ENCODE measurements at places on chromosomes 13 and 19.

- no peak for DNase-seq
These were observed 5.0 kb downstream of the KLK4 start for GRCh38 chr19:50906217-50906616.

GRCh38 chr19:15508035-15508710, at the start of gene CYP4F22:
TSS of gene CYP4F22 (plus strand) at chr19:15508525. CDS start at chr19:15525337, 16,812 bp downstream.
- no peak for DNase-seq

- DNase-seq, result no peak
These were observed 15.2 kb upstream of the EFNB2 start for GRCh38 chr13:106550570-106551135.

GRCh38 chr13:101059793-101060192, 356.5 kb downstream of the NALCN start:
- no peak for DNase-seq

DNA sequence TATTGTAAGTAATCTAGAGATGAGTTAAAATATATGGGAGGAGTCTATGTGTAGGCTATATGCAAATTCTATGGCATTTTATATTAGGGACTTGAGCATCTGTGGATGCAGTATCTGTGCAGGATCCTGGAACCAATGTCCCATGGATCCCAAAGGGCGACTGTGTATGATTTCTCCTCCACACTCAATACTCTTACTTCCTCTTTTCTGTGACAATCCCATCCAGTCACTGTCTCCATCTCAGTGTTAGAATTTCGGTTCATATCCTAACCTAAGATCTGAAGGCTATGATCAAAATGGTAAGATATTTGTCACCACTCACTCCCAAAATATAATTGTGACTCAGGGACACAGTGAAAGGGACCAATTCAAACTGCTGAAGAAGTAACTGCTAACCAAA, 15.1 kb upstream of the ZNF599 start:
- no peak for DNase-seq

DNA sequence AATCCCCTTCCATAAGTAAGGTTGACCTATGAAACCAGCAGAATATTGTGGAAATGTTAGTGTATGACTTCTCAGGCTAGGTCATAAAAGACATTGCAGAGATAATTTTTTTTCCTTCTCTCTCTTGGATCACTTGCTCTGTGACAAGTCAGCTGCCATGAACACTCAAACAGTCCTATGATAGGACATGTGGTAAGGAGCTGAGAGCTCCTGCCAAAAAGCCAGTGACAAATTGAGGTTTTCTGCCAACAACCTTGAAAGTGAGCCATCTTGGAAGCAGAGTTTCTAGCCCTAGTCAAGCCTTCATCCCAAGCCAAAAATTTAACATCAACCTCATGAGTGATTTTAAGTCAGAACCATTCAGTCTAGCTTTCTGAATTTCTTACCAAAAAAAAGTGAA, 270.9 kb upstream of the NBEA start:
- no peak for DNase-seq

- no peak for DNase-seq
These were observed 7.6 kb downstream of the POU4F1 start for GRCh38 chr13:78595495-78596398.

DNA sequence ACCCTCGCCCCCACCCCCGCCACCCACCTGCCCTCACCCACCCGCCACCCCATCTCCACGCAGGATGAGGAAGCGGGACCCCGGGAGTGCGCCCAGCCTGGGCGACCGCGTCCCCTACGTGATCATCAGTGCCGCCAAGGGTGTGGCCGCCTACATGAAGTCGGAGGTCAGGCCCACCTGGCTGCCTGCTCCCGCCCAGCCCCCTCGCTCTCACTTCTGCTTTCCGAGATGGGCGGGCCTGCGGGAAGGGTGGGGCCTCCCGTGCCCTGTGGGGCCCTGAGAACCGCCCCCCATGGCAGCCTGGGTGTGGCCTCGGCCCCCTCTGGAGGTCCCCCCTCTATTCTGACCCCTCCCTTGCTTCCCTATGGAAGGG, 3.1 kb upstream of the SPIB start:
- no peak for DNase-seq

- DNase-seq, result peak; percentile 86
These were observed 480.2 kb upstream of the MIR17HG start for GRCh38 chr13:90867336-90867683.

DNA sequence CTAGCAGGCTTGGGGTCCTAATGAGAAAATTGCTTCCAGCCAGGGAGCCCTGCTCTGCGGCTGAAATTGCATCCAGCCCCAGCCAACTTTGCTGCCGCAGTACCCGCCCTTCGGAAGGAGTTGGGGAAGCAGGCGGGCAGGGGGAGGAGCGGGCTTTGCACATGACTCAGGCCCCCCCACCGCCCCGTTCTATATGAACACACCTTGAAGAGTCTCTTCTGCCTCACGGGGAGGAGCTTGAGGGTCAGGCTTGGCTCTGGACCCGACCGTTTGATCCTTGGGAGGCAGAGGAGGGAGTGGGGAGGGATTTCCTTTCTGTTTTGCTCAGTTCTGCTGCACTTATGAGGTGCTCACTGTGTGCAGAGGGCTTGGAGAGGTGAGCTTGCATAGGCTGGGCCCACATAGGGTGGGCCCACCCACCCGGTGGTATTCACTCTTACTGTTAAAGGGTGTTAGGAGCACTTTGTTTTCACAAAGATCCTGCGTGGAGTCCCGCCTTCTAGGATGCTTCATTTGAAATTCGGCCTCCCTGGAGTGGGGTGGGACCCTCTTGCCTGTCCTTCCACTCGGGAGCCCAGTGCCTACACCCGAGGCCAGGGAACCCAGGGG, 46.5 kb downstream of the LYL1 start:
- DNase-seq, result peak; percentile 59

DNA sequence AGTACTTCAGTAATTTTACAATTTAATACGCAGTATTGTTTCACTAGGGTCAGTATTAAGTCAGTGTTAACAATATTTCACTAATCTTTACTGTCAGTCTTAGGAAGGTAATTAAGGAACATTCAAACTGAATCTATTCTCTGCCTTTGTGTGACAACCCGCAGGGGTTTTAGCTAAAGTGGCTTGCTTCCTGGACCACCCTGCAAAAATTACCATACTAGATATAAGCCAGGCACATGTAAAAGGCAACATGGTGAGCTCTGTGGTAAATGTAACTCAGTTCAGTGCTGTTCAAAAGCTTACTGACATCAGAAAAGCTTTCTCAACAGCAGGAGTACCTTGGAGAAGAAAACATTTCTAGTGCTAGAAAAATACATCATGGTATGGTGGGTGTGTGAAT, 116.7 kb downstream of the FREM2 start:
- DNase-seq, result no peak

- DNase-seq, result no peak
These were observed 7.1 kb downstream of the DGKH start for GRCh38 chr13:42055500-42056085.

- DNase-seq, result peak; percentile 44
These were observed 547.0 kb upstream of the SLITRK5 start for GRCh38 chr13:87123987-87124784.

DNA sequence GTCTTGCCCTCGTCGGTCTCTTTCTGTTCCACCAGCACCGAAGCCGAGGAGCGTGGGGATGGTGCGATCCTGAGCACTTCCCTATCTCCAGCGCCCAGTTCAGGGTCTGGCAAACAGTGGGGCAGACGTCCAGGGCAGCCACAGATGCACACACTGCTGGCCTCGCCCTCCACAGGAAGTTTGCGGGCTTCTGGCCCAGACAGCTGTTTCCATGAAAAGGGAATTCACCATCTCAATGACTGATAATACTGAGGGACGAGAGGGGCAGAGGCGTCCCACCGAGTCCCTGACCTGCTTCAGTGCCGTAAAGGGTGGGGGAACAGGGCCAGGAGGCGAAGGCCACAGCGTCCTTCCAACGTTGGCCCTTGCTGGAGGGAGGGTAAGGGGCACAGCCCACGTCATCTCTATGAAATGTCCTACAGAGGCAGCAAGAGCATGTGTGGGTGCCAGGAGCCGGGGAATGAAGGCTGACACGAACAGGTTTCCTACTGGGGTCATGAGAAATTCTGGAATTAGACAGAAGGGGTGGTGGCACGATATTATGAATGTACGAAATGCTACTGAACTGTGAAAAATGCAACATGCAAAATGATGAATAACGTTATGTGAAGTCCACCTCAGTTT, 19.5 kb downstream of the SHC2 start:
- DNase-seq, result no peak

GRCh38 chr19:13888281-13888680, 11.3 kb downstream of the NANOS3 start:
- DNase-seq, result no peak

DNA sequence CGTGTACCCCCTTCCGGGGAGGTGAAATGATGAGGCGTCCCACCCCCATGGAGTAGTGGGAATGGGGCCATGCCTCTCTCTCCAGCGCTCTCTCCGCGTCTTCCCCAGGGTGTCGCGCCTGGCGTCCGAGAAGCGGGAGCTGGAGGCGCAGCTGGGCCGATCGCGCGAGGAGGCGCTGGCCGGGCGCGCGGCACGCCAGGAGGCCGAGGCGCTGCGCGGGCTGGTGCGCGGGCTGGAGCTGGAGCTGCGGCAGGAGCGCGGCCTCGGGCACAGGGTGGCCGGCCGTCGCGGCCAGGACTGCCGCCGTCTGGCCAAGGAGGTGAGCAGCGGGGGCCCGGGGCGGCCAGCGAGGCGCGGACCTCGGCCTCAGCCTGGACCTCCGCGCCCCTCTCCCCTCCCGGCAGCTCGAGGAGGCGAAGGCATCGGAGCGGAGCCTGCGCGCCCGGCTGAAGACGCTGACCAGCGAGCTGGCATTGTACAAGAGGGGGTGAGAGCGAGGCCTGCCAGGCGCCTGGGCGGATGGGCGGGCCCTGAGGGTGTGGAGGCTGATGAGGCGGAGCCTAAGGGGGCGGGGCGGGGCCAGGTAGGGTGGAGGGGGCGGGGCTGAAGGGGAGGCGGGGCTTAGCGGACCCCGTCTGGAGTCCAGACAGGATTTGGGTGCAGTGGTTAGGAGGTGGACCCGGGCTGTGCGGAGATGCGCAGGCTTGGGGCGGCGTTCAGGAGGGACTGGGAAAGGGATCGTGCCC, 7.7 kb downstream of the PGLYRP1 start:
- DNase-seq, result no peak

- DNase-seq, result no peak
These were observed 119.6 kb downstream of the RFC3 start for GRCh38 chr13:33937373-33938098.

DNA sequence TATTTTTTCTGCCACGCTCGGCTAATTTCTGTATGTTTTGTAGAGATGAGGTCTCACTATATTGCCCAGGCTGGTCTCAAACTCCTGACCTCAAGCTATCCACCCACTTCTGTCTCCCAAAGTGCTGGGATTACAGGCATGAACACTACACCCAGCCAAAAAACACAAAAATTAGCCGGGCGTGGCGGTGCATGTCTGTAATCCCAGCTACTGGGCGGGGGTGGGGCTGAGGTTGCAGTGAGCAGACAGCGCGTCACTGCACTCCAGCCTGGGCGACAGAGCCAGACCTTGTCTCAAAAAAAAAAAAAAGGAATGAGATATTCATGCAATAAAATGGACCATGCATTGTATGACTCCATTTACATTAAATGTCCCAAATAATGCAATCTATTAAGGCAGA, 32.2 kb downstream of the VASP start:
- no peak for DNase-seq

- DNase-seq, result no peak
These were observed 933 bp upstream of the UQCR11 start for GRCh38 chr19:1606138-1606651.

DNA sequence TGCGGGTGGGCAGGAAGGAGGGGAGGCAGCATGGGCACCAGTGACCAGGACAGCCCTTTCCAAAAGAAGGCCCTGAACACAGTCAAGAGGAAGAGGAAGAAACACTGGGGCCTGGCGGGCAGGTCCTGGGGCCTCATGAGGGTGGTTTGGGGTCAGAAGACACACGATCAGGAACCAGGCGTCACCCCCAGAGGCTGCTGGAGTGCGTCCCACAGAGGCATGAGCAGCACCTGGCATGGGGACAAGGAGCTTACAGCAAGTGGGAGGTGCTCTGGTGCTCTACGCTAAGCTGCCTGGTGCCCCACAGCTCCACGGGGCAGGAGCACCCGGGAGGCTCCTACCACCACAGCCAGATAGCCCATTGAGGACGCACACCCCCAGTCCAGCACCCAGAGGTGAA, 20.0 kb downstream of the ELL start:
- DNase-seq, result no peak

GRCh38 chr13:113157206-113157928, 1.1 kb upstream of the PROZ start:
- no peak for DNase-seq

GRCh38 chr13:28613562-28613961, 45.4 kb upstream of the POMP start:
- DNase-seq, result no peak

DNA sequence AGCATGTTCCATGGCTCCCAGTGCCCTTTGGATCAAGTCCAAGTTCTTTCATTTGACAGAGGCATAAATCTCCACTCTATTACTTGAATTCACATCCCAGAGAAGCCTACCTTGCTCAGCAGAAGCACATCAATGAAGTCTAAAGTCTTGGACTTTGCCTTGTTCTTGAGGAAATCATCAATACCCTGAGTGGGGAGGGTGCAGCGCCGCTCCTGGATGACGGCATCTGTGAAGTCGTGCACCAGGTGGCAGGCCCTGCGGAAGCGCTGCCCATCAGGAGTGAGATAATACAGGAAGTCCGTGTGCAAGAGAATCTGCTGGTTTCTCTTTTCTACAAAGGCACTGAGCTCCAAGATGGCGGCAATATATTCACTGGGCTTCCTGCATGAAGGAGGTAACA, 10.6 kb downstream of the CYP4F11 start:
- no peak for DNase-seq
